ENCODE measurements at places on chromosomes 3 and 15.

DNA sequence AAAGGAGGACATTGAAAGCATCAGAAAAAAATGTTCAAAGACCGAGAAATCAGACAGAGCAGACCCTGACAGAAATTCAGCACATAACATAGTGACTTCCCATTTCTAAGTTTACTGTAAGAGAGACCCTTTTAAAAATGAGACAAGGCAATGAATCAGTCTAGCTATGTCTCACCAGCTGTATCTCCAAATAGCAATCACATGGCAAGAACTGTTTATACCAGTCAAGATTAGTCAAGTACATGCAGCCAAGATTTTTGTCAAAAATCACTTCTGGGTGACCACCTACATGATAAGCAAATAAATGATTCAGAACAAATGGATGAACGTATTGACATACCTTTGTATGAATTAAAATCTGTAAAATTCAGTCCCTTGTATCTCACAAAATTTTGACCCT, 138.0 kb downstream of the DTWD1 start:
- DNase-seq = no peak

GRCh38 chr3:114606336-114606735, 312.5 kb downstream of the TIGIT start:
- DNase-seq = no peak

DNA sequence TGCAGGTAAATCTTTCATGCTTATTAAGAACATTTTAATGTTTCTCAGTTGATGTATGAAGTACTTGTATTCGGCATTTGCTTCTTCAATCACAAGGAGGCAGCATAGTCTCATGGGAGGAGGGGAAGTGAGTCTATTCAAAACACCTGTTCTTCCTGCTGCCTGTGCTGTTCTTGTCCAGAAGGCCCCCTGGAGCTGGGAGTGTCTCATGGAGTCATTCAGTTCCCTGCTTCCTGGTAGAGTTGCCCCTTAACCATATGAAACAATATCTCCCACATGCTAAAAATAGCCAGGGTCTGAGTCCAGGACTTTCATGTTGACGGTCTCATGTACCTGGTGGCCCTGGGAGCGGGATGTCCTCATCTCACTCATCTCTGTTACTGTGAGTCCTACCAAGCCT, 15.5 kb upstream of the PPP1R2 start:
- DNase-seq = peak; percentile 81

DNA sequence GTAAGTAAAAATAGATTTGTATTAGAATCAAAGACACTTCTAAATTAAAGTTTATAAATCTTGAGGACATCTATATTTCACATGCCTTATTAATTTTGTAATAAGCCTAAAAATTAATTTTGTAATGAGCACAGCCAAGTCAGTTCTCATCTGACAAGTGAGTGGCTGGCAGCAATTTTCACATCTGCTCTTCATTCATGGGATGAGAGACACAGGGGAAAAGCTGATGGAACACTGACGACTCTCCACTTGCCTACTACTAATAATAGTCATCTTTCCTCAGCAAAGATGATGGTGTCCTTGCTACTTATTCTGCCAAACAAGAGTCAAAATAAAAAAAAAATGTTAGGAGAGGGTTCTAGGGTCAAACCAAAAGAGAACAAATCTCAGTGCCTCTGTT, 14.4 kb upstream of the CMSS1 start:
- DNase-seq = no peak

DNA sequence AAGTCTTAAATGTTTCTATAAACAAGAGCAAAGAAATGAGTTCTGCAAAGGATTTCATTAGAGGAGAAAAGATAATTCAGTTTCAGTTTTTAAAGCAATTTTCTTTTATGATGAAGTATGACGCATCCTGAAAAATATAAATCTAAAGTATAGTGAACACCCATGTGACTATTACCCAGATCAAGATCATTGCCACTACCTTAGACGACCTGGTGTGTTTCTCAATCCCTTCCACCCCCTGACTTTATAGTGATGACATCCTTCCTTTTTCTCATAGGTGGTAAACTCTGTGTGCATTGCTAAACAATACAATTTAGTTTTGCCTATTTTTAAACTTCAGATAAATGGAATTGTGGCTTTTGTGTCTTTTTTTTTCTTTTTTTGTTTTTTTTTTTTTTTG, 8.4 kb downstream of the STT3B start:
- no peak for DNase-seq

- no peak for DNase-seq
Measured at GRCh38 chr15:40828447-40829036, at the start of gene PPP1R14D. PPP1R14D (minus strand) TSS chr15:40828708; CDS start chr15:40828641, 67 bp downstream.

DNA sequence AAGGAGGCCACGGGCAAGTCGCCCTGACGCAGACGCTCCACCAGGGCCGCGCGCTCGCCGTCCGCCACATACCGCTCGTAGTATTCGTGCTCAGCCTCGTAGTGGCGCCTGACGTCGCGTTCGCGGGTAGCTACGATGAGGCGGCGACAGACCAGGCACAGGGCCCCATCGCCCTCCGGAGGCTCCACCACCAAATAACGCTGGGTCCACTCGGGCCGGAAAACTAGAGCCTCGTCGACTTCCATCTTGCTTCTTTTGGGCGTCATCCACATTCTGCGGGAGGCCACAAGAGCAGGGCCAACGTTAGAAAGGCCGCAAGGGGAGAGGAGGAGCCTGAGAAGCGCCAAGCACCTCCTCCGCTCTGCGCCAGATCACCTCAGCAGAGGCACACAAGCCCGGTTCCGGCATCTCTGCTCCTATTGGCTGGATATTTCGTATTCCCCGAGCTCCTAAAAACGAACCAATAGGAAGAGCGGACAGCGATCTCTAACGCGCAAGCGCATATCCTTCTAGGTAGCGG, at the start of gene EPM2AIP1:
Gene EPM2AIP1 (minus strand): TSS at position 326 of the 520 bp plus-strand sequence. CDS start 54 bp downstream, at position 272.
- DNase-seq = no peak

- no peak for DNase-seq
Measured at GRCh38 chr3:65548848-65549625, 489.7 kb downstream of the MAGI1 start.

DNA sequence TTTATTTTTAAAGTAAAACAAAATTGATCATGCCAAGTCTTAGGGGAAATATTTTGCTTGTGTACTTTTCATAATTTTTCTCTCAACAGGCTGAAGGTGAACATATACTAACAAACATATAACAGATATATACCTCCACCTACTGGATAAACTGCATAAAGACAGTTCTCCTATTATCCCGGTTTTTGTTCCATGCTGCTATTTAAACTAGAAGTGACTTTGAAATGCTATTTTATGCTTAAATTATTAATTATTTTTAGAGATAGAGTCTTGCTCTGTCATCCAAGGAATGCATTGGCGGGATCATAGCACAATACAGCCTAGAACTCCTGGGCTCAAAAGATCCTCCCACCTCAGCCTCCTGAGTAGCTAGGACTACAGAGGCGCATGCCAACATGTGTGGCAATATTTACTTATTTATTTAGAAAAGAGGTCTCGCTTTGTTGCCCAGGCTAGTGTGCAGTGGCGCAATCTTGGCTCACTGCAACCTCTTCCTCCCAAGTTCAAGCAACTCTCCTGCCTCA, 49.8 kb downstream of the ST3GAL6 start:
- peak; percentile 61 for DNase-seq

- DNase-seq = no peak
Measured at GRCh38 chr15:92187975-92188374, 205.7 kb upstream of the ST8SIA2 start.

DNA sequence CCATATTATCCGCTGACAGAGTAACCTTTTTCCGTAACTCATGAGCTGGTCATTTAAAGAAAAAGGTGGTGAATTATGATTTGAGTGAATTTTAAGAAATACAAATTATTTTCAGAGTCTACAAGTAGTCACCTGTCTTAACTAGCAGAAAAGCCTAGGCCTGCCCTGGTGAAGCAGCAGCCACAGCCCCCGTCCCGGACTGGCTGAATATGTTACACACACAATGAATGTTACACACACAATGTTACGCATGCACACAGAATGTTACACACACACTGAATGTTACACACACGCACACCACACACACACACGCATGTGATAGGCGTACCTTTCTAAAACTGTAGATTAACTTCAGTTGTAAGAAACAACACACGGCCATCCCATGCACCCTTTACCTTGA, 77.8 kb downstream of the VGLL4 start:
- no peak for DNase-seq

GRCh38 chr15:52180196-52180835, 10.9 kb downstream of the GNB5 start:
- DNase-seq = peak; percentile 57

GRCh38 chr3:127206154-127206553, 13.2 kb downstream of the PRR23E start:
- DNase-seq = no peak

GRCh38 chr3:52880474-52880873, 16.9 kb downstream of the STIMATE start:
- DNase-seq = no peak

GRCh38 chr15:31486906-31487695, 160.5 kb downstream of the KLF13 start:
- DNase-seq = no peak

GRCh38 chr3:134971306-134971705, 176.2 kb downstream of the EPHB1 start:
- no peak for DNase-seq

DNA sequence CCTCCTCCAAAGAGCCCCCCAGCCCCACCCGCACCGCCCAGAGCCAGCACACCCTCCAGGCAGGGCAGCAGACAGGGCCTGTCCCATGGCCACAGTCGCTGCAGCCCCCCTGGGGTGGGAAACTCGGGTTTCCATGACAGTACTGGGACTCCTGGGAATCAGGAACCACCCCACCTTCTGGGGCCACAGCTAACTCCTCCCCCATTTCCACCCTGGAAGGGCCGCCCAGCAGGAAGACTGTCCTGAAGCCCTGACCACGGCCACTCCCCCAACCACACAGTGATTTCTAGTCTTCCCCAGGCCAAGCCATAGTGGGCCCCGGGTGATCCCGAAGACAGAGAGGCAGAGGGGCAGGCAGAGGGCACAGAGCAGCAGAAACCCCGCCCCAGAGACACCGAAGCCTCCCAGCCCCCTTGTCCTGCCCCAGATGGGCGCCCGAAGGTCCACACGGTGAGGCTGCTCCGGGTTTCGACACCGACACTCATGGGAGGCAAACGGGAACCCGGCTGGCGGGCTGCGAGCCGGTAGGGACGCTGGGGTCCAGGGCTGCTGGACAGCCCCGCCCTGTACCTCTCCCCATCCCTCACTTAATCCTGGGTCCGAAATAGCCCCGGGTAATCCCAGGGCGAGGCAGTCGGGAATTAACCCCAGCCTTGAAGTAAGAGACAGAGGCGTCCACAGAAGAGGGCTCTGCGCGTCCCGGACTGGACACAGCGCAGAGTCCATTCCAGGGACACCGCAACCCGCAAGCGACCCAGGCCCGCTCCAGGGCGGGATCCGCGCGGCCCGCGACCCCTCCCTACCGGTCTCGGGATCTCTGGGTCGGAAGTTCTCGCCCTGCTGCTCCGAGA, 138.4 kb downstream of the NUP210 start:
- no peak for DNase-seq

- no peak for DNase-seq
Measured at GRCh38 chr15:59819092-59819491, 130.0 kb upstream of the BNIP2 start.

GRCh38 chr15:94097552-94097951, 133.8 kb upstream of the MCTP2 start:
- no peak for DNase-seq

All from Karpas-422 (cell line).